ENCODE measurements at places on chromosomes 12 and 14.

DNA sequence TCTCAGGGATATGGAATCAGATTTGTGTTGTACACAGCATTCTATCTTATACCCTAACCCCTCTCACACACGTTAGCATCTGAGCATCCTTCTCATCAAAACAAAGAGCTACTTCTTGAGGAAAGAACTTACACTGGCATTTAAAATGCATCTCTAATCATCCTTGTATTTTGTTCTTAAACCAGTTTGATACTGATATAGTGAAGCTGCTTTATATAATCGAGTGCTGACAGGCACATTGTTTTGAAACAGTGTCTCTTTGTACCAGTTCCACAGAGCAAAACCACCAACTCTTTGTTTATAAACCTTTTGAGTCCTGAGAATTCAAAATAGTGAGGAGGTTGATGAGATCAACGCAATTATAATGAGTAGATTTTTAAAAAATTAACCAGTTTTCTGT lies 8.8 kb downstream of the GPR33 start:
- no peak for DNase-seq

GRCh38 chr14:93655078-93655750 lies 133.1 kb downstream of the PRIMA1 start:
- no peak for DNase-seq

DNA sequence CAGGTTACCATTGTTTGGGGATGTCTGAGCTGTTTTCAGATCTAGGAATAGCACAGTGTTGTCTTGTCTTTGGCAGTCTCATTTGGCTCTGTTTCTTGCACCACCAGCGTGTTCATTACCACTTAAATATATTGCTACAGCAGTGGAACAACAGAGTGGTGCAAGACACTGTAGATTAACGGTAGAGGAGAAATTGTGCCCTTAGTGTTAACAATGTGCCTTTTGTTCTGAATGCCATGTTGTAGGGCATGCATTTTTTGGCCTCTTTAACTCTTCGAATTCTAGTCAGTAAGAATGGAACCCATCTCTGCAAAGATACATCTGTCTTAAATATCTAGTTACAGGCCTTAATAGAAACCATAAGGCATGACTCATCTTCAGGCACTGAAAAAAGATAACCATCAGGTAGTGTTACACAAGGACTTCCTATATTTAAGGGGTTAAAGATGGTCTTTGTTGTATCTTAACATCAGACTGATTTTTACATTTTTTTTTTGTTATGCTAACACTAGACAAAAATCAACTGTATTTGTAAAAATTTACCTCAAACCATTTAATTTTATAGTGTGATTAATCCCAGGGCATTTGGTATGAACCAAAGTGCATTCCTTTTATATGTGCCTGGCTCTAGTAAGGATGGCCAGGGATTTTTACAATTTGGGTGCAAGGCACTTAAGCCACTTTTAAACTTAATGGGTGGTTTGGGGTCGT lies 12.9 kb downstream of the DYRK2 start:
- DNase-seq: no peak

DNA sequence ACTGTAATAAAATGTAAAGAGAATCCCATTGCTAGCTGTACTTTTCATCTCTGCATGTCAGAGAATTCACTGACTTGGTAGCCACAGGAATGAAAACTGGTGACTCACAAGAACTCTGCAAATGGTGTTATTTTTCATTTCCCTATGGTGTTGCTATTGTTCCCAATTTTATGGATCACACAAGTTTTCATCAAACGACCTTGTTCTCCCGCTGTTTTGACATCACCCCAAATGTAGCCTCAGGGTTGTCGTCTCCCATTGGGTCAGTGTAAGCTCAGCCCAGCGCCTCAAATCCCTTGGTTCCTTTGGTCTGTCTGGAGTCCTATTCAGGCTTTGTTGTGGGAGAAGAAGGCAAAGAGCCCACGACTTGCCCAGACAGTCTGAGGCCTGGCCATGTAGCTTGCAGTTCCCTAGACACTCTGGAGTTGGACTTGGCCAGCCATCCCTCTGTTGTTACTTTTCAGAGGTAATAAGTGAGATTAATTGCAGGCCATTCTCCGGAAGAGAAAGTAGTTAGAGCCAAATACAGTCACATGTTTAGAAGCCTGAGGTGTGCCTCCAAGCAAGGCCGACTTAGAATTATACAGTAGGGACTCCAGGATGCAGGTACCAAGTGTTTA lies 159.2 kb downstream of the TGFB3 start:
- no peak for DNase-seq

- no peak for DNase-seq
These were observed 199.5 kb downstream of the TMEM132D start for GRCh38 chr12:129704232-129704830.

DNA sequence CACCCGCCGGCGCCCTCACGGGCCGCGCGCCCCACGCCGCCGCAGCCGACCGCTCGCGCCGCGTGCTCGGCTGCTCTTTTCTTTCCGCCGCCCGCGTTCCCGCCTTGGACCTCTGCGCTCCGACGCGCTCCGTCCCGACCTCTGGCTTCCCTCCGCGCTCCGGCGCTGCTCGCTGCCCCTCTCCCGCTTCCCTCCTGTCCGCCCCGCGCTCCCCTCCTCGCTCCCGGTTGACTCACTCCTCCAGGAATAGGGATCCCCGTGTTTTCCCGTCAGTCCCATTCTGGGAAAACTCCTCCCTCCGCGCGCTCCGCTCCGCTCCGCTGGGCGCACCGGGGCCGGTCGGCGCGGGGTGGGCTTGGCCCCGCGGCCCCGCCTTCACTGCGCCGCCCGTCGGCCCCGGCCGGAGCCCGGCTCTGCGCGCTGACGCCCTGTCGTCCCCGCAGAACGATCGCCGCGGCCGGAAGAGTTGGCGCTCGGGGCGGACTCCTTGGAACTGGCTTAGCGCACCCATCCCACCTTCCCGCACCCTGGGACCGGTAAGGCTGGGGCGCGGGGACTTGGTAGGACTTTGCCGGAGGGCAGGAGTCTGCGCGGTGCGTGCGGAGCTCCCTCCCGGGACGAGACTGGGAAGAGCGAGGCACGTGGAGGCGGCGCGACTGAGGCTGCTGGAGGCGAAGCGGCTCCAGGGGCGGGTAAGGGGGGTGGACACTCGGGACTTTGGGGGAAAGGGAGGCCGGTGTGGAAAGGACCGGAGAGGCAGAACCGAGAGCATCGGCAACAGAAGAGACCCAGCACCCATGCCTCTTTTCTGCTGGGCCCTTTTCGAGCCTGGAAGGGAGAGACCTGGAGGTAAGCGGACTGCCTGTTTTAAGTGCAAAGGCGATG lies 550 bp downstream of the TEAD4 start:
- no peak for DNase-seq

DNA sequence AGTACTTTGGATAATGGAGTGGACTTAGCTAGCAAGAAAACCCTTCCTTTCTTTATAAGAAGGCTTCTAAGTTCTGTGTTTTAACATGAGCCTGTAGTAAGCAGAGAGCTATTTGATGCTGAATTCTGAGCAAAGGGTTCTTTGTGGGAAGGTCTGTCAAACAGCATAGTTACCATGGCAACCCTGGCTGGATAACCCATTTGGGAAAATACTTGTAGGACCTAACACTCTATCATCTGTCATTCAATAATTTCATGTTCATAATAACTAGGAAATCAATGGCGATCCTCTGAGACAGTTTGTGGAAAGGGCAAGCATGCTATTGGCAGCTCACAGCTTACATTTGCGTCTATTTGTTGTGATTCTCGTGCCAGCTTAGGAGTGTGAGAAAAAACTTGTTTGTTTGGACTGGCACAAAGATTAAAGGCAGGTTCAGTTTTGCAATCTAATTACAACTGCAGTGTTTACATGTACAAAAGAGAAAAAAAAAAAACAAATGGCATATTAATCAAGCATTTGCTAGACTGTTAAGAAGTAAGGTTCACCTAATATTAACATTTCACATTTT lies 219.2 kb downstream of the PDZRN4 start:
- DNase-seq: no peak

DNA sequence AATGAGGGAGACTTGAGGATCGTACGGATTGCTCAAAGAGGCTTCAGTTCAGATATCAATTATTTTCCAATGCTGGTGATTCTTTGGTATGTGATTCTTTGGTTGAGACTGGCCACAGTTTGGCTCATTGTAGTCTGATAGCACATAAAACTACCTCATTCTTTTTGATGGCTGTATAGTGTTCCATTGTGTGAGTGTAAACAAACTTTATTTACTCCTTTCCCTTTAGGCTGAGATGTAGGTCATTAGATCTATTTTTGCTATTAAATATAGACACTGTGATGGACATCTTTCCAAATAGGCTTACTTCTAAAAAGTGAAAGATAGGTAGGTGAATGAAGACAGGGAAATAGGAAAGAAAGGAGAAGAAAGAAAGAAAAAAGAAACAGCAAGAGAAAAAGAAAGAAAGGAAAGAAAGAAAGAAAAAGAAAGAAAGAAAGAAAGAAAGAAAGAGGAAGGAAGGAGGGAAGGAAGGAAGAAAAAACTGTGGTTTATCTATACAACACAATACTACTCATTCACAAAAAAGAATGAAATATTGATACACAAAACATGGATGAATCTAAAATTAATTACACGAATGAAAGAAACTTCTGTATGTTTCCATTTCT lies 19.8 kb upstream of the MED13L start:
- no peak for DNase-seq

DNA sequence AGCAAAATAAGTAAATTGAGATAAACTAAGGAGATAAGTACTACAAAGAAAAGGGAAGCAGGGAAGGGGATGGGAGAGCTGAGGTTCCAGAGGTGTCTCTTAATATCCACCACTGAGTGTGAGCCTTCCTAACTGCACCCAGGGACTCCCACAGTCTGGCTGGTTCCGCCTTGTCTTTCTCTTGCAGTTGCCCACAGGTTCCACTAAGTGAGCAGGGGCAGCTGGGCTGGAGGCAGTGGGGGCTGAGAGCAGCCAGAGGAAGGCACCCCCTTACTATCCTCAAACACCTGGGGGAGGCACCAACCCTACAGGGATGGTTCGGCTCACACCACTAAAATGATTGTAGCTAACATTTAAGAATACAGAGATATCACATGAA lies 214.9 kb downstream of the SLC41A2 start:
- DNase-seq: no peak

DNA sequence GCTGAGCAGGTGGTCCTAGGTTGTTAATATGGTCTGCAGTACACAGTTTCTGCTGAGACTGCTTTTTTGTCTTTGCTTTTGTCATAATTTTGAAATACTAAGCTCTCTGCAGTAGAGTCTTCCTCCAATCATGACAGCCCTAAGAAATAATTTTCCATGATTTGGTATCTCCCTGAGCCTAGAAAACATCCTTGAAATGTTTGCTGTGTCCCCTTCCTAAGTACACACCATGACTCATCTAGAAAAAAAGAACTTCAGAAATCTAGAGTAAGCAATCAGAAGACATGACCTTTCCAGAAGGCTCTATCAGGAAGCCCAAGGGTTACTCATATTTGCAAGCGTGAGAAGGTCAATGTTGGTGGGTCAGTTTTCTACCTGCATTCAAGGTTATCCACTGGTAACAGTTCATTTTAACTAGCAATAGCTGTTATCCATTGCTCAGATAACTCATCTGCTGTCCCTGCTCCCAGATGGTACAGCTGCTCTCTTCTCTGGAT lies 16.4 kb downstream of the DAD1 start:
- DNase-seq: no peak

DNA sequence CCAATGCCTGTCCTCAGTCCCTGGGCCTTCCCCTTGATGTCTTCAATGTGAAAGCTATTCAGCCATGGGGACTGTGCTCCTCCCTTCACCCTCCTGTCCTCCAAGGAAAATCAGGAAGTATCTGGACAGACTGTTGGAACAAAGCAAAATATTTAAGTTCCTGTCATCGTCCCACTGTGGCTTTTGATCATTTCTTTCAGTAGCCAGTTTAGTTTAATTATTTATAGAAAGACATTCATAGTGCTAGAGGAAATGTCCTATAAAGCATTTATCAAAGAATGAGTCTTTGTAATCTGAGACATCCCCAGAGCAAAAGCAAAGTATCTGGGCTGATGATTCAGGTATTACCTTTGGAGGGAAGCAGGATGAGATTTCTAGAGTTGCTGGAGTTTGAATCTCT lies 254.1 kb downstream of the NRXN3 start:
- DNase-seq: no peak

DNA sequence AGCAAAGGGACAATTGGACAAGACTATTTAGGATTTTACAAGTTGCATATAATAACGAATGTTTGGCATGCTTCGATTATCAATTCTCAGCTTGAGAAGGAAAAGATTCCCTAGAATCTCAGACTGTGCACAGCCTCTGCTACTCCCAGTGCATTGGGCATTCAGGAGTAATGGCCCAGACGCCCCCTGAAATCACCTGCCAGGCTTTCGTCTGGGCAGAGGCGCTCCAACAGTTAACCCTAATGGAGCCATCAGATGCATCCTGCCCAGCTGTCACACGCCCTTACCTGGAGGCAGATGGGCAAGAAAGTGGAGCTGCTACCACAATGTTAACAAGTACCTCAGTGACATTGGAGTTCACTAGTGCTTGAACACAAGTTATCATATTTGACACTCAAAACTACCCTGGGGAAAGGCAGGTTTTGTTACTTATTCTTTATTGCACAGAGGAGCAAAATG lies 927 bp upstream of the LRP6 start:
- no peak for DNase-seq

GRCh38 chr12:109461049-109461845 lies 15.9 kb downstream of the KCTD10 start:
- no peak for DNase-seq

- DNase-seq: no peak
These were observed 232.1 kb downstream of the NAV3 start for GRCh38 chr12:78062786-78063185.

- no peak for DNase-seq
These were observed 48.3 kb upstream of the ZFP36L1 start for GRCh38 chr14:68841016-68841809.

Data from stimulated activated CD8-positive, alpha-beta memory T cell treated with anti-CD3 and anti-CD28 coated beads, Interleukin-7, amount 100 ng/mL, for 1 hour (primary cell).